ENCODE measurements at places on chromosomes 5 and 9. TPM values are rescaled to one million over a fixed set of nuclear protein-coding genes. Genes with fewer than 3 reads are reported as not detected.

DNA sequence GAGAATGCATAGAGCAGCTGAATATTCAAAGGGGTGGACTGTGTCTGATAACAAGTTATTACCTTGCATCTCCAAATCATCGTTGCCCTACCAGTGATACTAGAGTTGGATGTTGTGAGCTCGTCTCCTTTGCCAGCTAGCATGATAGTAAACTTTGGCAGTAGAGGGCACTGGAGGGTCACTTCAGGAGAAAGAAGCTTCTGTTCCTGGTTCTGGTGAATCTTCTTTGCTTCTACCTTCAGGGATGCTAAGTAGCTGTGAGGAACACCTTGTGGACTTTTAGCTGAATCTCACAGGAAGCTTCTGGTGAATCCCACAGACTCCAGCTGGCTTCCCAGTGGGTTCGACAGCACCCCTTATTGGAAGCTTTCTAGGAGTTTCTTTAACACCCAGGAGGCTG lies 626.6 kb upstream of the SGCD start:
- no peak for DNase-seq

DNA sequence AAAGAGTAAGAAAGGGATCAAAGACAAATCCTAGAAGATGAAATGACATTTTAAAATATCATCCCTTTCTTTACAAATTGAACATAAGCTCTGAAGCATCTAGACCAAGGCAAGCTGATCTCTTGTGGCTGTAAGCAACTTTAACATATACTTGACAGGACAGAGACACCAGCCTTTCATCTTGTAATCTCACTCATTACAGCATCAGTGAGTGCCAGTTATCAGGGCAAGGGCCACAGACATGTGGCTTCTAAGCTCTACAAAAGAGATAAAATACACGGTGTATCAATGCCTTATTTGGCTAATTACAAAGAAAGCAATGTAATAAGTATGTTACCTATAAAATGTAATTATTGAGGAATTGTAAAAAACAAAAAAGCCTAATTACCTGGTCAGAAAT lies 95.0 kb downstream of the DROSHA start:
- DNase-seq: no peak

- DNase-seq: no peak
Measured at GRCh38 chr5:98163796-98164493, 609.5 kb upstream of the RGMB start.

- DNase-seq: no peak
Measured at GRCh38 chr5:2582507-2582906, 169.0 kb downstream of the IRX2 start.

GRCh38 chr5:143349177-143349576 lies 54.3 kb downstream of the NR3C1 start:
- no peak for DNase-seq

DNA sequence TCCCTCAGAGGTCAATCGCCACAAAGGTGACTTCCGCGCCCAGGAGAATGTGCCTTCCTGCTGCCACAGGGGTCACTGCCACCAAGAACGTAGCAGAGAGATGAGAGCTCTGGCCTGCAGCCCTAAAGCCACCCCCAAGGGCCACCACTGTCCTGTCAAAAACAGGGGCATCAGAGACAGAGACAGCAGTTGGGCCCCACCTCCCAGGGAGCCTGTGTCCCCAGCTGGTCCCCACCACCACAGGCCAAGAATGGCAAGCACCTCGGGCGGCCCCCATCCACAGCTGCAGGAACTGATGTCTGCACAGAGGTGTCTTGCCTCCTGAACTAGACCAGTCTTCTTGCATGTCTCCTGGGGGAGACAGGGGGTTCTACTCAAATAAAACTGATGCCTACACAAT lies 5.8 kb downstream of the SPATA31E1 start:
- no peak for DNase-seq

GRCh38 chr5:159002171-159002570 lies 97.5 kb downstream of the EBF1 start:
- DNase-seq: no peak

The SLC1A1 gene
- total RNA-seq: 0.13 TPM
